ENCODE measurements at places on chromosomes 3 and 15.
A peak's percentile ranks its signal among the peaks of the same experiment; 100 is the strongest.

- DNase-seq, result no peak
These were observed 156.6 kb downstream of the NR1D2 start for GRCh38 chr3:24101676-24102168.

DNA sequence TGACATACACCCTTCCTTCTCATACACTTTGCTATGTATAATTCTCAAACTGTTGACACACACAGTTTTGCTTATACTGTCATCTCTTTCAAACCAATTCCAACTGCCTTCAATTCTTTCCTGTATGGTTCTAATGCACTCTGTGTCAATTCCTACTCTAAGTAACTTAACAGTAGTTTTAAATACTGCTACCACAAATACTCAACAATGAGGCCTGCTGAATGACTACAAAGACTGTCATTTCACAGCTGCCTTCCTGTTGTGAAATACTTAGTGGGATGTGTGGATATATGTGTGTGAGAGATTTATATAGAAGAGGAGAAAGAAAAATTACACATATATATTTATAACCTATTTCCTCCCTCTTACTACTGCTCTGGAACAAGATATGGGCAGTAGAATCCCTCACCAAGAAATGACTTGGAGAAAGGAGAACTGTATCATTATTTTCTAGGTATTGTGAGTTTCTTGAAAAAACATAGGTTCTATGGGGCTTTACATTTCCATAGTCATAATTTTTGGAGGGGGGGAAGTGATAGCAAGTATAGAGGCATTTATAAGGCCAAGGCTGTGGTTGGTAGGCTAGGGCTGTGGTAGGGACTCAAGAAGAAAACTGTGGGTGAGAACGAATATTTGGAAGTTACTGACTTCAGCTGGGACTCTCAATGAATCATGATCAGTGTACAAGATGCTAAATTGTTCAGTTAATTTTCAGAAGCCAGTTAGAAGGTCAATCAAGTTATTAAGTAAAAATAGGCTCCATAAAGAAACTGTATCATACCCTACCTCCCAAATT is 88.7 kb downstream of the ANKRD28 start:
- DNase-seq, result no peak

DNA sequence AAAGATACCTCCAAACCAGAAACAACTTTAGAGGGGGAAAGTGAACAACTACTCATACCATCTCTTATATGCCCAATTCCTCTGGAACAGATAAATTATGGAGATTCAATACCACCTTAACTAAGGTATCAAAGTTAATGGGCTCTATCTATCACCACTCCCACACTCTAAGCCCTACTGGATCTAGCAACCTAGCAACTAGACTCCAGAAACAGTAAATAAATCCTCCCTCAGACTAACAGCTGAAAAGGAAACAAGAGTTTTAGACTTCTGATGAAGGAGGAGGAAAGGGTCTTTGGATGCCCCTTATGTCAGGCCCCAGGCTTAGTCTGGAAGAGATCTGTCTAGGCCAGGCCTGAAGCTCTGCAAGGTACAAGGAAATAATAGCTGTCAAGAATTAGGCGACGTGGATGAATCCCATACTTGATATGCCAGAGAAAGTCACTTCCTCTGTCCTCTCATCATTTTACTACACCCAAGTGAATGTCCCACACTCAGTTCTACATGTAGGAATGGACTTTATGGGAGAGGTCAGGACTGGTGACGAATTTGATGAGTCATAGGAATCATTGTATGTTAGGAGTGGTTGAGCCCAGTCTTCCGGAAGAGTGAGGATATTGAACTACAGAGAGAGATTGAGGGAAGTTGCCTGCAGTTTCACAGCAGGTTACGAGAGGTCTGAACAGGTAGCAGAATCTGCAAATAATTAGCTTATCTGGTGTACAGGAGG is 113.8 kb downstream of the AKAP13 start:
- DNase-seq, result no peak

GRCh38 chr3:27720899-27721716 is 1.0 kb downstream of the EOMES start:
- DNase-seq, result no peak

GRCh38 chr15:39801641-39802309 is 19.1 kb upstream of the FSIP1 start:
- DNase-seq, result no peak

DNA sequence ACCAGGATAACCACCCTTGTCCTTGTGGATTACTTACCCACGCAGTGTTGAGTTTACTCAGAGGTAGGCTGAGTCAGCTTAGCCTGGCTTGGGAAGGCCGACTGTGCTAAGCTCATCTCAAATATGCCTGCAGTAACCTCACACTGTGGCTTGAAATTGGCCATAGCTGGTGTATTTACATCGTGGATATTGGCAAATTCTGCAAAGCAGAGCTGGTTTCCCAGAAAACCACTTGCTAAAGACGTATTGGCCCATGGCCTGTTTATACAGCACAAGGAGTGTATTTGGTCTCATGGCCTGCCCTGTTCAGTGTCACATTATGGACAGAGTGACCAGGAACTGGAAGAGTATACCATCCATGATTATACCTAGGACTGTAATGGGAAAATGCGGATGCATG is 170.5 kb upstream of the UBE3A start:
- DNase-seq, result no peak

DNA sequence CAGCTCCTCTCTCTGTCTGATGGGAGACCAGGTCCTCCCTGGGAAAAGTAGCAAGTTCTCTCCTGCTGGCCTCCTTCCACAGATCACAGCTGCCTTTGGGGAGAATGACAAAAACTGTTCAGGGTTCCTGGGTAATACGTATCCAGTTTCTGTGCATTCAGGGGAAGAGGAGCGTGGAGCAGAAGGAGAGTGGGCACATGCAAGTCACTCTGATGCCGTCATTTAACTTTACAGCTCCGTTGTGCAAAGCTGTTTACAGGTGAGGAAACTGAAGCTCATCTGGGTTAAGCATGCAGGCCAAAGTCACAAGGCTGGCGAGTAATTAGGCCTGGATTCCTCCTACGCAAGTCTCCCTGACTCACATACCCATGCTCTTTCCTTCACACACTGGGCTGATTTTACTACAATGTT is 7.5 kb upstream of the TM4SF1 start:
- no peak for DNase-seq

DNA sequence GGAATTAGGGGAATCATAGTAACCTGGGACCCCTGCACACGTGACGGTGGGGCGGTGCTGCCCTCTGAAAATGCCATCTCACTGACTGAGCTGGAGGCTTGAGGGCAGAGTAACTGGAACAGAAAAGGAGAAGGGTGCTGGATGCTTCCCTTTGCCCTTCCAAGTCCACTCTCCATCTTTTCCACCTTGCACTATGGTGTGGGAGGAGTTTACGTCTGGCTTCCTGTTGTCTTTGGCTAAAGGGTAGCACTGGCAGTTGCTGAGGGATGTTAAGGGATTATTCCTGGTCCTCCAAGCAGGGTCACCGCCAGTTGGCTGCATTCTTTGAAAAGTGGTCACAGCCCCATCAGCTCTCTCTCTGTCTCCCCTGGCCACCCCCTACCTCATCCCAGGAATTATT is 129.4 kb upstream of the SNTN start:
- DNase-seq, result no peak

GRCh38 chr15:39594446-39595337 is 13.8 kb downstream of the THBS1 start:
- no peak for DNase-seq

- DNase-seq, result no peak
These were observed 227.7 kb downstream of the TLE3 start for GRCh38 chr15:69869881-69870505.

DNA sequence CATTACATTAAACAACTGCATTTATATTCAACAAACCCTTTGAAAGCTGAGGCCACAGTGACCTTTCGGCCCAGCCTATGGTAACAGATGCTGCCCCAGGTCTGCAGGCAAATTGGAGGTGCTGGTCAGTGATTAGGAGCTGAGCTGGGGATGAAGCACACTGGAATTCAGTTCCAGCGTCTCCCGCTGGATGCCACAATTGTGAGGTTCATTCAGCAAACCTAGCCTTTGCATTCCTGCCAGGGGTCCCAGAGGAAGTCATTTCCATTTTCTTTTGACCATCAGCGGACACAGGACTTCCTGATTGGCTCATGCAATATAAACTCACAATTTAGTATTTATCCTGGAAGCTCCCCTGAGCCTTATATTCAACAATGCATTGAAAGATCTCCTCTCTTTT is 89.5 kb downstream of the IL20RB start:
- DNase-seq, result no peak

DNA sequence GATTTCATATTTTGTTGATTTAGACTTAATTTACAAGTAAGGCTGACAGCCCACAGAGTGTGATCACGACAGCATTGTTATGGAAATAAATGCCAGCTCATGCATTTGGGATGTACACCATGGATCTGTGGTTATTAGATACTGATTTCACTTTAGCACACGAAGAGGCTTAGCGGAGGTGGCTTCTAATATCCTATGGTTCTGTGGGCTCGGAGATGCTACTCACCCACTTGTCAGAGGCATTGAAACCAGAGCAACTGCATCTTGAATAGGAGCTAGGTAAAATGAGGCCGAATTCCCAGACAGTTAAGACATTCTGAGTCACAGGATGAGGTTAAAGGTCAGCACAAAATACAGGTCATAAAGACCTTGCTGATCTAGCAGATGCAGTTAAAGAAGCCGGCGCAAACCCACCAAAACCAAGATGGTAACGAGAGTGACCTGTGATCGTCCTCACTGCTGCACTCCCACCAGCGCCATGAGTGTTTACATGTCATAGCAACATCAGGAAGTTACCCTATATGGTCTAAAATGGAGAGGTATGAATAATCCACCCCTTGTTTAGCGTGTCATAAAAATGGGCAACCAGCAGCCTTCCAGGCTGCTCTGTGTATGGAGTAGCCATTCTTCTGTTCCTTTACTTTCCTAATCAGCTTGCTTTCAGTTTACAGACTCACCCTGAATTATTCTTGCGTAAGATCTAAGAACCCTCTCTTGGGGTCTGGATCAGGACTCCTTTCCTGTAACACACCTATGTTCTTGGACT is 117.5 kb downstream of the PGPEP1L start:
- no peak for DNase-seq

DNA sequence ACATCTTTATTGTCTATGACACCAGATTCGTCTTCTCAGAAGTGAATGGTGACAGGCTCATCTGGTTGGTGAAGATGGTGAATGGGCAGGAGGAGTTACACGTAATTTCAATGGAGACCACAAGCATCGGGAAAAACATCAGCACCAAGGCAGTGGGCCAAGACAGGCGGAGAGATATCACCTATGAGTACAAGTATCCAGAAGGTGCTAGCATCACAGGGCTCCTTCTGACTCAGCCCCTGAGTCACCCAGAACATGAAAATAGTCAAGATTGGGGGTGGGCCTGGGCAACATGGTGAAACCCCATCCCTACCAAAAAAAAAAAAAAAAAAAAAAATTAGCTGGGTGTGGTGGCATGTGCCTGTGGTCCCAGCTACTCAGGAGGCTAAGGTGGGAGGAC is 32.6 kb downstream of the TGM4 start:
- DNase-seq, result no peak

- no peak for DNase-seq
These were observed 8.0 kb upstream of the CTXND1 start for GRCh38 chr15:80259942-80260510.

DNA sequence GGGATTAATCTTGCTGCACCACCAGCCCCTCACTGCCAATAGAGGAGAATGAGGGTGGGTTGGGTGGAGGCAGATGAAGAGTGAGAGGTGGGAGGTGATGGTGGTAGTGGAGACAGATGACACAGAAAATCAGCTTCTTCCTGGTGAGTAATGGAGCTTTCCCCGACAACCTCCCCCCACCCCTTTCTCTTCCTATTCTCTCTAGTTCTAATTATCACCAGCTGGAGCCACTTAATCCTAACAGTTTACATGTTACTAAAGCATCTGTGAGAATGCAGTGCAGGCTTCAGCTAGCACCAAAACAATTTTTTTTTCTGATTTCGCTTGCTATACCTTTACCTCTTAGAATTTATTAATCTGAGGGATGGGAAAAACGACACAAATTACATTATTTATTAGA is 116.1 kb upstream of the DNAJC19 start:
- no peak for DNase-seq

- no peak for DNase-seq
These were observed 79.0 kb downstream of the NR2F2 start for GRCh38 chr15:96409215-96410138.

- DNase-seq, result no peak
These were observed 49.6 kb upstream of the ICE2 start for GRCh38 chr15:60528530-60528929.

DNA sequence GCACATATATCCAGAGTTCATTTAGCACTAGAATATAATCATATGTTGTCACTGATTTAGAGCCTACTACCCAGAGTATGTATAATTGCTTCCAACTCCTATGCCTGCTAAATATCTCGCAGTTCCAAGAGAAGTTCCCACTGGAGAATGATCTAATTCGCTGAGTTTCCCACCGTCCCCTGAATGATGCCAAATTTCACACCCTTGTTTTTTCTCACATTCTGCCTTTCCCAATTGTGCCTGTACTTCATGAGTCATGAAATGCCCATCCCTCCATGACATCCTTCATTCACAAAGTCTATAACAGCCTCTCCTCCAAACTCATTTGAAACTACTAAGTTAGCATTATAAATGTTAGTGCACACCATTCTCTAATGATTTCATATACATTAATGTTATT is 177.2 kb downstream of the CBLB start:
- DNase-seq, result no peak

GRCh38 chr3:48088056-48088748 is 72.0 kb upstream of the MAP4 start:
- peak; percentile 43 for DNase-seq

GRCh38 chr15:35496585-35496984 is 49.4 kb downstream of the DPH6 start:
- DNase-seq, result no peak

DNA sequence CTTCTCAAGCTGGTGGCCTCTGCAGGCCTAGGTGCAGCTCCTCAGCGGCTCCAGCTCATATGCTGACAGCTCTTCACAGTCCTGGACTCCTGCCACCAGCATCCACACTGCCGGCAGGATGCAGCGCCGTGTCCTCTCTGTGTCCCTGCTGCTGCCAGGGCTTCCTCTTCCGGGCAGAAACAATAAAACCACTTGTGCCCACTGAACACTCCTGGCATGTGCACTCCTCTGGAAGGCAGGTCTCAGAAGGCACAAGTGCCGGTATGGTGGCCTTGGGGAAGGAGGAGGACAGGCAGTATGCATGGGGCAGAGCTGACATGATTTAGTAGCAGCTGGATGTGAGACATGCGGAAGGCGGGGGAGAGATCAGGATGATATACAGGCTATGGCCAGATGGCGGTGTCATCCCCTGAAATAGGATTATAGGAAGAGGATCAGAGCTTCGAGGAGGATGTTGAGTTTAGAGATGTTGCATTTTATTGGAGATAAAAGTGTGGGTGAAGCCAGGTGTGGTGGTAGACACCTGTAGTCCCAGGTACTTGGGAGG is 7.5 kb upstream of the MAN2A2 start:
- no peak for DNase-seq

- no peak for DNase-seq
These were observed 170.1 kb upstream of the ONECUT1 start for GRCh38 chr15:52960283-52960682.

Measured in left ventricle myocardium superior (tissue), 1 donor.